Hair follicle dermal papilla cell (primary cell): ENCODE measurements at places on chromosomes 1 and 21. TPM values are rescaled to one million over a fixed set of nuclear protein-coding genes. Genes with fewer than 3 reads are reported as not detected.

AMY1A gene
- total RNA-seq, result not detected in 2 replicates

PMF1 gene
- total RNA-seq, result 27.0 and 27.7 TPM in 2 replicates

LIN28A gene
- not detected in 2 replicates for total RNA-seq

MEGF6 gene
- total RNA-seq, result 16.6 and 19.2 TPM in 2 replicates

DISP1 gene
- 5.7 and 5.8 TPM in 2 replicates for total RNA-seq

ICOSLG gene
- total RNA-seq, result under 0.01 TPM in 1 of 2 replicates, not detected in the other

SPRR2E gene
- not detected in 2 replicates for total RNA-seq

TRPM2 gene
- total RNA-seq, result under 0.01 TPM in 1 of 2 replicates, not detected in the other

RNF19B gene
- 12.3 and 14.1 TPM in 2 replicates for total RNA-seq
